BJ (cell line): ENCODE measurements at places on chromosomes 4 and X. TPM values are rescaled to one million over a fixed set of nuclear protein-coding genes. Genes with fewer than 3 reads are reported as not detected.

DNA sequence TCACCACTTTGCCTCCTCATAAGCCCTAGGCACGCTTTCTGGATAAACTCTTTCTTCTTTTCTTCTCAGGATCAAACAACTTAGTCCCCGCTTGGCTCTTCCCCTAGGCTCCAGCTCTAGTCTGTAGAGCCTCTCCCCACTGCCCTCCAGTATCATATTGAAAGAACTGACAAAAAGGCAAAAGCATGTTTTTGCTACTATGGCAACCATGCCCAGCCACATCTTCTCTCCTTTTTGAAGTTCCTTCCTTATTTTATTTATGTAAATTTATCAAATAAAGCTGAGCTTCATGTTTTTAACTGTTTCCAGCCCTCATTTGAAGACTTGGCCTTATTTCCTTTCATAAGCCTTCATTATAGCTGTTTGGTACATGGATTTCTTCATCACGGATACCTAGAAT, 86.0 kb upstream of the LIMCH1 start:
- no peak for DNase-seq

- DNase-seq: no peak
Measured at GRCh38 chrX:72526534-72527508, 45.8 kb downstream of the HDAC8 start.

- DNase-seq: no peak
Measured at GRCh38 chrX:40081679-40082068, 16.1 kb downstream of the BCOR start.

The NEXMIF gene
- polyA plus RNA-seq: under 0.01 TPM in 1 of 2 replicates, not detected in the other

The MAP3K15 gene
- polyA plus RNA-seq: 0.04 and 0.07 TPM in 2 replicates
